Peyer's patch (tissue), 4 donors: ENCODE measurements at places on chromosomes 1 and 21. TPM values are rescaled to one million over a fixed set of nuclear protein-coding genes. Genes with fewer than 3 reads are reported as not detected.

DNA sequence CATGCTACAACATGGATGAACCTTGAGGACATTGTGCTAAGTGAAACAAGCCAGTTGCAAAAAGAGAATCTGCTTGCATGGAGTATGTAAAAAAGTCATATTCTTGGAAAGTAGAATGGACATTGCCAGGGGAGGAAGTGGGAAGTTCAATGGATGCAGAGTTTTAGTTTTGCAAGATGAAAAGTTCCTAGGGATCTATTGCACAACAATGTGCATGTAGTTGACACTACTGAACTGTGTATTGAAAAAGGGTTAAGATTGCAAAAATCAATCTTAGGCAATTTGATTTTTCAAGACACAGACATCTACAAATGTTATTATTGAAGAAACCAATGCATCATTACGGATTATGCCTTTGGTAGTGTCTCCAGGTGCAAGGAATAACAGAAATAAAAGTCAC, 50.3 kb upstream of the MAGI3 start:
- no peak for DNase-seq
- H3K4me1 ChIP-seq: no peaks in the 10 kb centered on the region
- no peak overlapping the region for H3K27ac ChIP-seq

TP73 gene
- total RNA-seq: not detected

DNA sequence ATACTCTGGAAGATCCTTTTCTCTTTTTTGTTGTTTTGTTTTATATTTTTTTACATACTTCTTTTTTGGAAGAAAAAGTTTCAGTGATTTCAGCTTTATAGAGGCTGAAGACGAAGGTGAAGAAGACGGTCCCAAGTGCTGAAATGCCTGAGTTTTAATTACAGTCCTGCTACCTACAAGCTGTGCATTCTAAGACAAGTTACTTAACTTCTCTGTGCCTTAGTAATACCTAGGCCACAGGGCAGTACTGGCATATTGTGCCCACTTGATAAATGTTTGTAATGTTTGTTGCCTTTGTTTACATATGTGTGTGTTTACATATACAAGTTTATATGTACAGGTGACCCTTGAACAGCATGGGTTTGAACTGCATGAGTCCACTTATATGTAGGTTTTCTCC, 56.3 kb upstream of the ANGPTL3 start:
- no peaks in the 10 kb centered on the region for H3K4me1 ChIP-seq
- H3K27me3 ChIP-seq: no peaks in the 10 kb centered on the region
- no peak overlapping the region for H3K4me3 ChIP-seq
- H3K27ac ChIP-seq: no peak overlapping the region
- no peak for DNase-seq
- peaks cover 42% of the 10 kb centered on the region for H3K36me3 ChIP-seq

GRCh38 chr1:232589812-232590743, 39.9 kb downstream of the SIPA1L2 start:
- DNase-seq: no peak
- H3K27me3 ChIP-seq: no peaks in the 10 kb centered on the region
- H3K4me1 ChIP-seq: no peaks in the 10 kb centered on the region
- peak overlapping the region; percentile 34 for H3K27ac ChIP-seq
- H3K4me3 ChIP-seq: no peak overlapping the region

DNA sequence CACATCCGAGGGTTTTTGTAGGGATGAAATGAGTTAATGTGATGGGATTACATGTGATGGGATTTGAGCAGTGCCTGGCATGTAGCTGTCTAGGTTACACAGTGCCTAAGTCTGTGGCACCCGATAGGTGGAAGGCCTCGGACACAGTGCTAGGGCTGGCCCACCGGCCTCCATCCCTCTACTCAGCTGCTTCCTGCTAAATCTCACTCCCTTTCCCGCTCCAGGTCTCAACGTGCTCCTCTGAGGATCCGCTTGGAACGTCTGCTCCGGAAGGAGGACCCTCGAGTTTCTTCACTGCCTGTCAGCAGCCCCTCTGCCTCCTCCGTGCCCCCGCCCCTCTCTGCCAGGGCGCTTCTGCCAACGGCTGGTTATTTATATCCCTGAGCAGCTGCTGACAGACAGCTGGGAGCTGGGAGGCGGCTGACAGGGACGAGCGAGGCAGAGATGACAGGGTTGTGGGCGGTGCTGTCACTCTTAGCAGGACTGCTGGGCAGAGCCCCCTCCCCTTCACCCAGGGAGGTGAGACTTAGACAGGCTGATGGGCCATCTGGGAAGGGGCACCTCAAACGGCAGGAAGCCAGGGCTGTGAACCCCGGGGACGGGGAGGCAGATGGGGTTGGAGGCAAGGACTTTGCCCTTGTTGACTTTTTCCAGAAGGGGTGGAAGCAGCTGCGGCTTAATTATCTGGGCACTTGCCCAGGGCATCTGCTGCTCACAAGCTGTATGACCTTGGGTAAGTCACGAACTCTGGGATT, 26.6 kb upstream of the LRRN2 start:
- no peaks in the 10 kb centered on the region for H3K27me3 ChIP-seq
- no peak overlapping the region for H3K4me3 ChIP-seq
- H3K4me1 ChIP-seq: peaks cover 5% of the 10 kb centered on the region

DNA sequence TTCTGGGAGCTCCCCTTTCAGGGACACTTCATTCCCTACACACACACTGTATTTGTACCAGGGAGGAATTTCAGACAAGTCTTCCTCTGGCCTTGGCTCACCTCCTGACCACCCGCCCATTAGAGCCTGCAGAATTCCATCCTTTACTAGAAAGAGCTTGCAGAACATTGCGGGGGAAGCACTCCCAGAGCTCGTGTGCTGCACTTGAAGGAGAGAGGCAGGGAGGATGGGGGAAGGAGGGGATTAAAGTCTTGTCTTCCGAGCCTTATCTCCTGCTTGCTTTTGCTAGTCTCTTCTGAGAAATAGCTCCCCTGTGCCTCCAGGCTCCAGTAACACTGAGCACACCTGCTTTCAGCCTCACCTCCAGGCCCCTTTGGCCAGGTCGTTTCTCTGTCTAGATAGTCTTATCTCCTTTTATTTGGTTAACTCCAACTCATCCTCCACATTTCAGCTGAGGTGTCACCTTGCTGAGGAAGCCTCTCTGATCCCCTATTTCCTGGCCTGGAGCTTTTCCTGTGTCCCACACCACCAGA, 62.0 kb downstream of the PCNX2 start:
- H3K27me3 ChIP-seq: no peaks in the 10 kb centered on the region
- DNase-seq: no peak
- H3K4me3 ChIP-seq: no peak overlapping the region
- H3K4me1 ChIP-seq: no peaks in the 10 kb centered on the region

ZFP69 gene
- 8.3 TPM for total RNA-seq

DNA sequence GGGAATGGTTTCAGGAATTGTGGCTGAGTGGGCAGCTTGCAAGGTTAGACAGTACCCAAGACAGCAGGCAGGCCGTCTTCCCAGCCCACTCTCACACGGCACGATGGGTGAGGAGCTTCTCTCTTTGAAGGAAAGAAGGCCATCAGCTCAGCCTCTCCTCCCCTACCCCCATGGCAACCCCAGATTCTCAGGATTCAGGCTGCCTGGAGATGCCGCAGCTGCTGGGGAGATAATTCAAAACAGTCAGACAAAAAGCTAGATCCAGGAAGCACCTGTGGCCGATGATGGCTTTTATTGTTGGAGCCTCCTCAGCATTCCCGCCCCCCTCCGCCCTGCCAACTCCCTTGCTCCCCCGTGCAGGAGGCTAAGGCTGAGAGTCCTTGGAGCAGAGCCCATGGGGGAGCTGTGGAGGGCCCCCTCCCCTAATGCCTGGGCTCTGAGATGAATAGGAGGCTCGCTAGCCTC, 220.5 kb downstream of the TRABD2B start:
- H3K36me3 ChIP-seq: no peaks in the 10 kb centered on the region
- H3K4me1 ChIP-seq: no peaks in the 10 kb centered on the region
- H3K4me3 ChIP-seq: no peak overlapping the region
- no peak overlapping the region for H3K27ac ChIP-seq
- no peaks in the 10 kb centered on the region for H3K27me3 ChIP-seq

- H3K4me3 ChIP-seq: no peak overlapping the region
- no peak overlapping the region for H3K27ac ChIP-seq
- H3K4me1 ChIP-seq: no peaks in the 10 kb centered on the region
- no peak for DNase-seq
- no peaks in the 10 kb centered on the region for H3K27me3 ChIP-seq
- no peaks in the 10 kb centered on the region for H3K36me3 ChIP-seq
Measured at GRCh38 chr1:106637566-106637965, 418.9 kb upstream of the PRMT6 start.

GRCh38 chr1:11383553-11384169, 95.3 kb upstream of the DISP3 start:
- H3K4me3 ChIP-seq: no peak overlapping the region
- no peaks in the 10 kb centered on the region for H3K36me3 ChIP-seq
- H3K27me3 ChIP-seq: no peaks in the 10 kb centered on the region
- no peak overlapping the region for H3K27ac ChIP-seq
- no peak for DNase-seq
- no peaks in the 10 kb centered on the region for H3K4me1 ChIP-seq
